ENCODE measurements at places on chromosomes 1 and 21.
A peak's percentile ranks its signal among the peaks of the same experiment; 100 is the strongest.

GRCh38 chr1:23184212-23184934 lies 15.7 kb upstream of the LUZP1 start:
- peak; percentile 51 for DNase-seq

- DNase-seq, result peak; percentile 79
Observed at GRCh38 chr1:206911064-206911663, 10.6 kb downstream of the FCMR start.

GRCh38 chr1:26537951-26538352 lies 8.4 kb downstream of the RPS6KA1 start:
- peak; percentile 61 for DNase-seq

DNA sequence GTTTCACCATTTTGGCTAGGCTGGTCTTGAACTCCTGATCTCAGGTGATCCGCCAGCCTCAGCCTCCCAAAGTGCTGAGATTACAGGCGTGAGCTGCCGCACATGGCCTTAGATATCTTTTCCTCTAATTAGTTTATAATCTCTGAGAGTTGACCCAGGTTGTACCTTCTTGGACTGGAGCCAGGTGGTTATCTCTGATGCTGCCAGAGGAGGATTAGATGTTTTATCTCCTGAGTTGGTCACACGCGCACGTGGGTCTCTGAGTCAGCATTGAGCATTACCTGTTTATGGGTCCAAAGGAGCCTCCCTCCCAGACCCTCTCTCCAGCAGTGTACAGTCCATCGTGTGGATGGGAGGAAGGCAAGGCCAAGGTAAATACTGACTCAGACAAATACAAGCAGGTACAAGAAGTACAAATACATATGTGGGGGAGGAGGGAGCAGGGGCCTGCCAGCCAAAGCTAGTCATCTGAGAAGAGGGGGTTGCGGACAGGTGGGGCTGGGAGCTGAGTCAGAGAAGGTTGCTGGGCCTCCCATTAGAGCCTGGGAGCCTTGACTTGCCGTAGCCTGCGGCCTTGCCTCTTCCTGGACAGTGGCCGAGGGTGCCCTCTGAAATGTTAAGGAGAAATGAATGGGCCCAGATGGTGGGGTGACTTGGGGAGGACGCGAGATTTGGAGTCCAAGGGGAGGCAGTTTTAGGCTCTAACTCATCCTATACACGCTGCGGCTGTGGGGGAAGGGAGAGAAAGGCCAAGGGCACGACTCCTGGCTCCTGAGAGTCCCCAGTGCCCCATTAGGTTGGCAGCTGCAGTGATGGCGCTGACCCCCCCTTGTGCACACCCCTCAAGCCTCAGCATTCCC lies 13.1 kb downstream of the IL6R start:
- DNase-seq, result no peak

GRCh38 chr21:31928656-31929055 lies 55.8 kb downstream of the HUNK start:
- DNase-seq, result no peak

DNA sequence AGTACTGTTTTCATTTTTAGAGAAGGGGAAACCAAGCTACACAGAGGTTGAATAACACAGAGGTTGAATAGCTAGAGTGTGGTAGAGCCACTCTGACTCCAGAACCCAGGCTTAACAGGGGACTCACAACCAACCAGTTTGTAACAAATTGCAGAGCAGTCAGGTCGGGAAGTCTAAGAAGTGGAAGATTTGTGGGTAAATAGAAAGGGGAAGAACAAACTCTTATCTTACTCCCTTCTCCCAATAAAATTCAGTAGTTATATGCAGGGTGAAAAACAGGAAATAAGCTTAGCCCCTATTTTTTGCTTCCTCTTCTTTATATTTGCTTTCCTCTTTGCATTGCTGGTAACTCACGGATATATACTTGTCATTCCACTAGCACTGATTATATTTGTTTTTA lies 23.2 kb downstream of the CDC42 start:
- DNase-seq, result no peak

DNA sequence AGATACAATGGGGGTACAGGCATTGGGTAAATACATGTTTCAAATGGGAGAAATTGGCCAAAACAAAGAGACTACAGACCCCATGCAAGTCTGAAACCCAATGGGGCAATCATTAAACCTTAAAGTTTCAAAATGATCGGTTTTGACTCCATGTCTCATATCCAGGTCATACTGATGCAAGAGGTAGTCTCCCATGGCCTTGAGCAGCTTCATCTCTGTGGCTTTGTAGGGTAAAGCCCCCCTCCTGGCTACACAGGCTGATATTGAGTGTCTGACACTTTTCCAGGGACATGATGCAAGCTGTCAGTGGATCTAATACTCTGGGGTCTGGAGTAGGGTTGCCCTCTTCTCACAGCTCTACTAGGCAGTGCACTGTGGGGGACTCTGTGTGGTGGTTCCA lies 286.1 kb downstream of the LRRIQ3 start:
- no peak for DNase-seq

GRCh38 chr1:198610362-198610761 lies 28.5 kb upstream of the PTPRC start:
- DNase-seq, result no peak

DNA sequence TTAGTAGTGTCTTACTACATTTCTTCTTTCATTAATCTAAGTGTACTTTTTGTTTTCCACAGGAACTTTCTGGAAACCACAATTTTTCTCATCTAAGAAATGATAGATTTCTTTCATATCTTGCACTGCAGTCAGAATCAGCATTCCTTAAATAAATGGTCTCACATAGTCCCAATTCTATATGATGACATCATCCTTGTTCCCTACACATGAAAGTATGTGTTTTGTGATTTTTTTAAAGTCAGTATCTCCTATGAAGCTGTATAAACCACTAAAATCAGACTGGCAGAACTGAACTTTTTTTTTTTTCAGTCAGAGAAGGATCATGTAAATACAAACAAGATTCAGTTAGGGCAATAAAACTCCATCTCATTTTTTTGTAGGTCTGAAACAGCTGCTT lies 742.6 kb upstream of the CXADR start:
- no peak for DNase-seq

GRCh38 chr1:181718034-181718433 lies 234.7 kb downstream of the CACNA1E start:
- DNase-seq, result no peak

GRCh38 chr21:43303275-43304178 lies 123.4 kb downstream of the SIK1 start:
- no peak for DNase-seq

- no peak for DNase-seq
Observed at GRCh38 chr1:109785446-109786111, 21.9 kb upstream of the EPS8L3 start.
